A549 (cell line): ENCODE measurements at places on chromosomes 5 and 9.

DNA sequence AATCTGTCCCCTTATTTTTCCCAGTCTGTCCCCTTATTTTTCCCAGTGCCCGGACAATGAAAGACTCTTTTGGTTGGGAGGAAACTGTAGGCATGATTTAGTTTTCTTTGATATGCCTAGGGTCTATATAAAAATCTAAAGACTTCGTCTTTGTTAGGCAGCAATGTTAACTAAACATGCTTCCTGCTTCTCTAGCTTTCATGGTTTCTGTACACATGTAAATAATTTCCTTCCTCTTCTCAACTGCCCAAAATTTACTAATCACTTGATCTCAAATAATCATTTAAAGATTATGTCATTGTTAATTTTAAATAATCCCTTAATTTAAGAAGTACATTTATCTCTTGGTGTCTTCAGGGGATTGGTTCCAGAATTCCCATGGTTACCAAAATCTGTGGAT, 47.8 kb upstream of the RAPGEF6 start:
- no peak for DNase-seq

DNA sequence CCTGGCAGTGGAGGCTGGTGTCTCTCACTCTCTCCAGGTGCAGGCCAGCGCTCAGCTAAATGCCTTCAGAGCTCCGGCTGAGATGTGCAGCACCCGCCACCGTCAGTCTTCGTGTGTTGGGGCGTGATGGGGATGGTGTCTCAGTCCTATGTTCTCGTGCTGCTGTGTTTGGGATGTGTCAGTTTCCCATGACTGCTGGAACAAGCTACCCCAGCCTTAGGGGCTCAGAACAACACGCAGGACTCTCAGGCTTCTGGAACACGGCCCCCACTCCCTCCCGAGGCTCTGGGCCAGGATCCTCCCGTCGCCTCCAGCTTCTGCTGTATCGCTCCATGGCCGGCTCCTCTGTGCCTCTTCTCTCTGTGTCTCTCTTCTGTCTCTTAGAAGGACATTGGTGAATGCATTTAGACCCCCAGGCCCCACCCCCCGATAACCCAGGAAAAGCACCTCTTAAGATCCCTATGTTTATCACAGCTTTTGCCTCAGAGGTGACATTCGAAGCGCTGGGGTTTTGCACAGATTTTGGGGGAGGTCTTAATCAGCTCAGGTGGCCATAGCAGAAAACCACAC, 9.6 kb upstream of the CEP72 start:
- DNase-seq: no peak

DNA sequence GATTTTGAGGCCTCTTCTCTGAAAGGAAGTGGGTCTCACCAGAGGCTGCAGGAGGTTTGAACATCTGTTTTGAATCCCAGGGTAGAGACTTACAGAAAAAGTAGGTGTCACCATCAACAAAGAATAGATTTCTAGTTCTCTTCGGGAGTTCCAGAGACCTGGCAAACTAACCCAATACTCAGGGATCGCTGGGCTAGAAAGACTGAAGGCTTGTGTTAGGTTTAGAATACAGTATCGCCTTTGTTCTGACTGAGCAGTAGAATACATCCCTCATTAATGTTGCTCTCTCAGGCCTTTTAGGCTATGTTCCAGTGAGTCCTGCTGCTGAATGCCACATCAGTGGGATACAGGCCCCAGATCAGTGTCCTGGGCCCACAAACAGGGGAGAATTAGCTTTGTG, 27.2 kb downstream of the RUSC2 start:
- no peak for DNase-seq

- no peak for DNase-seq
Observed at GRCh38 chr5:79686799-79687198, 2.8 kb upstream of the CMYA5 start.

DNA sequence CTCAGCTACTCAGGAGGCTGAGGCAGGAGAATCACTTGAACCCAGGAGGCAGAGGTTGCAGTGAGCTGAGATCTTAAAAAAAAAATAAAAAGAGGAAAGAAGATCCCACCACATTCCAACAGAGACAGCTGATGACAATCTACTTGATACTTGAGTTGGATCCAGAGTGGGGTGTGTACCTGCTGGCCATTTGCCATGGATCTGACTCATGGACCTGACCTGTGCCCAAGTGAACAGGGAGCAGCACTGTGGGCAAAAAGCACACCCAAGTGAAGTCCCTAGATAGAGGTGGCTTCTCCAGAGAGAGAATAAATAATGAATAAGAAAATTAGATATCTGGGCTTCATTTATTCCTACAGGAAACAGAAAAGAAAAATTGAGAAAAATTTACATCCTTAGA, 81.2 kb upstream of the MIER3 start:
- DNase-seq: peak; percentile 42
